Activated CD8-positive, alpha-beta T cell treated with anti-CD3 and anti-CD28 coated beads for 36 hours (primary cell): ENCODE measurements at places on chromosomes 5 and 9. TPM values are rescaled to one million over a fixed set of nuclear protein-coding genes. Genes with fewer than 3 reads are reported as not detected.

DNA sequence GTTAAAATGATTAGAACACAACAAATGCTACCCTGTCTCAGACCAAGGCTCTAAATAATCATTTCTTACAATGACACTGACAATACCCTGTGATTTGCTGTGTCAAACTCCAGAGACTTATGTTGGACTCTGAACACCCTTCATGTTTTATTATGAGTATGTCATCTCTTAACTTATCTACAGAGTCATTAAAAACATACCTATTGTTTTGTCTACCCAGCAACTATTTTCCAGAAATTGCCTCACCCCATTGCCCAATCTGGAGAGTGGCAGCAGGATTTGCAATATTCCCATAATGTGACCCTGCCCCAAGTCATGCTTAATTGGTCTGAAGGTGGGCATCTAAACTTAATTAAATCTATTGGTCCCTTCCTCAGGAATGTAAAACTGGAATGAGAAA, 23.0 kb upstream of the KIF2A start:
- no peak for DNase-seq

DNA sequence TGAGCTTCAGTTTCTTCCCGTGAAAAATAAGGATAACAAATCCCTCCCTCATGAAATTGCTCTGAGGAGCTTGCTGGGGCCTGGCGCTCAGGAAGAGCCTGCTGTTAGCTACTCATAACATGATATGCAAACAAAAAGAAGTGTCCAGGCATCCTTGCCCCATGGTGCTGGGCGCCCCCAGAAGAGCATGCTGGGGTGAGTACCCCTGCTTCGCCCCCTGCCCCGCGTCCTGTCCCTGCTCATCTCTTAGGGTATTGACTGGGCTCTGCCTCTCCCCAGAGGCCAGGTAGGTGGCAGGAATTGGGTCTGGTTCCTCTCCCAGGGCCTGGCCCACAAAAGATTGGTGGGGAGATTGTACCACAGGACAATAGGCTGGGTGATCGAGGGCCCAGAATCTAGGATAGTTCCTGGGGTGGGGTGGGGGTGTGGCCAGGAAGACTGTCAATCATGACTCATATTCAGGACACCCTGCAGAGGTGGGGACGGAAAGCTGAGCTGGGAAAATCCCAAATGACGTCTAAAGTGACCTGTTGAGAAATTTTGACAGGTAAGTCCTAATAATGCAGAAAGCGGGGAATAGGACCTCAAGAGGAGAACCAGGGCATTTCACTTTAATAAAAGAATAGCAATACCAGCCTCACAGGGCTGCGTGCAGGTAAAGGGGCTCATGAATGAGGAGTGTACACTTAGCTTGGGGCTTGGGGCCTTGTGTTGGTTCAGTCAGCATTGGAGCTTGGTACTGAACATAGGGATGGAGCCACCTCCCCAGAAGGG, 8.9 kb downstream of the PITX1 start:
- no peak for DNase-seq

- no peak for DNase-seq
Observed at GRCh38 chr5:107401470-107402122, 269.1 kb downstream of the EFNA5 start.

- DNase-seq: no peak
Observed at GRCh38 chr5:132054697-132055440, 5.6 kb upstream of the IL3 start.

DNA sequence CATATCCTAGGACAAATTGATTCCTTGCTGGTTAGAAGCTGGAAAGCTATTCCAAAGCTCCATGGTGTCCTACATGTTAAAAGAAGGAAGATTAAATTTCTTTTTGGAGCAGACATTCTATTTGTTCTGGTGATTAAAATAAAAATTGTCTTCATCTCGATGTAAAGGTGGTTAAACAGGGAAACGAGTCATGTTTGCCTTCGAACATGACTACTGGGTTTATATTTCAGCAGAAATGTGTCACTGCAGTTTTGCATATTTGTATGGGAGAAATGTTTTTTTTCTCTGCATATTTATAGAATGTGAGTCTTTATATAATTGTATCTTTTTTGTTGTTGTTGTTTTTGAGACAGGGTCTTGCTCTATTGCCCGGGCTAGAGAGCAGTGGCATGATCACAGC, 36.4 kb downstream of the ADAMTS12 start:
- no peak for DNase-seq

- DNase-seq: no peak
Observed at GRCh38 chr5:59257488-59258400, 635.8 kb downstream of the PDE4D start.

DNA sequence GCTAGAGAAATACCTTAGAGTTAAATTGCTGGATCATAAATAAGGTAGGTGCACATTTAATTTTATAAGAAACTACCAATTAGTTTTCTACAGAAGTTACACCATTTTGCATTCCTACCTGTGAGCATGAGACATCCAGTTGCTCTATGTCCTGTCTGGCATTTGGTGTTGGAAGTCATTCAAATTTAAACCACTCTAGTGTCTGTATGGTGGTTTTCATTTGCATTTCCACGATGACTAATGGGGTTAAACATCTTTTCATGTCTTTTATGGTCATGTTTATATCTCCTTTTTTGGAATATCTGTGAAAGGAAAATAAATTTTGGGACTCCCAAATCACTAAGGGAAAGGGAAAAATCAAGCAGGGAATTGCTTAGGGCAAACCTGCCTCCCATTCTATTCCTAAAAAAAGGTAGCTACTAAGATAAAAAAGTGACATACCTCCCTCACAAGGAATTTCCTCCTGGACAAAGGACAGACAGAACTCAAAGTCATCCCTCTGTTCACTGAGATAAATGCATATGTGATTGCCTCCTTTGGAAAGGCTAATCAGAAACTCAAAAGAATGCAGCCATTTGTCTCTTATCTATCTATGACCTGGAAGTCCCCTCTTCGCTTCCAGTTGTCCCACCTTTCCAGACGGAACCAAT, 31.6 kb upstream of the ADCY2 start:
- no peak for DNase-seq

GRCh38 chr9:86349271-86349670, 4.9 kb downstream of the TUT7 start:
- DNase-seq: no peak

- DNase-seq: no peak
Observed at GRCh38 chr5:180155365-180155926, 53.6 kb downstream of the RASGEF1C start.

The GALNT12 gene
- 14.3 TPM for total RNA-seq

The PAPPA gene
- not detected for total RNA-seq

The STPG3 gene
- total RNA-seq: not detected

The OR1J2 gene
- total RNA-seq: not detected

The NTNG2 gene
- 2.4 TPM for total RNA-seq
